ENCODE measurements at places on chromosomes 4 and X.

GRCh38 chrX:150035531-150035930, 97.2 kb upstream of the EOLA2 start:
- no peak for DNase-seq

DNA sequence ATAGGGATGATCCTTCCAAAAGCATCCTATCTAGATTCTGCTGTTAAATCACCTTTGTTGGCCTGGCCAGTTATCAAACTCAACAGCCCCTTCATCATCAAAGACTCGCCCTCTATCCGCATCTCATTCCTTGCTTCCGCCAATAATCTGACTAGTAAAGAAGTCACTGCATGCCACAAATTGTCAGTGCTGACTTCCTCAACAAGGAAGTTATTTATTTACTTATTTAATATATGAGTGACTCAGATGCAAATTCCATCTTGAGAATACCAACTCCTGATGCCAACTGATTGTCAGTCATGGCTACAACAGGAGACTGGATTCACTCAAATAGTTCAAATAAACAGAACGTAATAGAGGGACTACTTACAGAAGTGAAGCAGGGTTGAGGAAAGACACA, 283.8 kb downstream of the TRIML1 start:
- DNase-seq, result no peak

GRCh38 chr4:153326513-153326912, 18.0 kb upstream of the MND1 start:
- DNase-seq, result no peak

DNA sequence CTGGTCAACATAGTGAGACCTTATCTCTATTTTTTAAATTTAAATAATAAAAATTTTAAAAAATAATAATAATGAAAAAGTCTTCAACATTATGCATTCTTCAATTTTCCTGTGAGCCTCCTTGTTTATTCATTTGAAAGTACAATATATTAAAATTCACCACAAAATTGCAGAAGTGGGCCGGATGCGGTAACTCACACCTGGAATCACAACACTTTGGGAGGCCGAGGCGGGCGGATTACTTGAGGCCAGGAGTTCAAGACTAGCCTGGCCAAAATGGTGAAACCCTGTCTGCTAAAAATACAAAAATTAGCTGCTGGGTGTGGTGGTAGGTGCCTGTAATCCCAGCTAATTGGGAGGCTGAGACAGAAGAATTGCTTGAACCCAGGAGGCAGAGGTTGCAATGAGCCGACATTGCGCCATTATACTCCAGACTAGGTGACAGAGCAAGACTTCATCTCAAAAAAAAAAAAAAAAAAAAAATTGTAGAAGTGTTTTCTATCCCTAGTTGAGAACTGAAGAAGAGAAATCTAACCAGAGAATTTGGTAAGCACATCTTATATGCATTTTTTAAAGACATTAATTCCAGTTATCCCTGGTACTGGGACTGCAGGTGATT, 56.9 kb downstream of the RBM47 start:
- no peak for DNase-seq
